ENCODE measurements at places on chromosomes 11 and 22. TPM values are rescaled to one million over a fixed set of nuclear protein-coding genes. Genes with fewer than 3 reads are reported as not detected.

The TMEM126A gene
- 87.2 TPM for total RNA-seq

The TENM4 gene
- 9.0 TPM for total RNA-seq

The NAP1L4 gene
- 80.8 TPM for total RNA-seq

The MIAT gene
- total RNA-seq: 0.54 TPM

The KREMEN1 gene
- 2.5 TPM for total RNA-seq

The WNT11 gene
- total RNA-seq: not detected

The MPZL3 gene
- total RNA-seq: 0.36 TPM

The HEPHL1 gene
- under 0.01 TPM for total RNA-seq

The FXYD2 gene
- total RNA-seq: not detected

The LIMK2 gene
- total RNA-seq: 25.0 TPM

The DDI1 gene
- total RNA-seq: not detected

The ACR gene
- not detected for total RNA-seq

The CBX7 gene
- total RNA-seq: 0.90 TPM

The ESRRA gene
- 10.2 TPM for total RNA-seq

The DEUP1 gene
- total RNA-seq: not detected

The MUC6 gene
- not detected for total RNA-seq

The CARD16 gene
- 7.9 TPM for total RNA-seq

The MS4A4E gene
- not detected for total RNA-seq

The ANKK1 gene
- total RNA-seq: not detected

The BIRC3 gene
- 5.0 TPM for total RNA-seq

The PRDM11 gene
- 2.2 TPM for total RNA-seq

The OR52A1 gene
- not detected for total RNA-seq

The GPHA2 gene
- total RNA-seq: not detected

The AHNAK gene
- 735 TPM for total RNA-seq

The LDLRAD3 gene
- 2.7 TPM for total RNA-seq

The OR2AT4 gene
- total RNA-seq: not detected

The MS4A3 gene
- not detected for total RNA-seq

The SLN gene
- not detected for total RNA-seq

The UBE4A gene
- total RNA-seq: 71.1 TPM

The C1QTNF4 gene
- total RNA-seq: not detected

The CDC42BPG gene
- total RNA-seq: under 0.01 TPM

The SCGB1C1 gene
- not detected for total RNA-seq

The OR10A2 gene
- total RNA-seq: not detected

The KCNK4 gene
- total RNA-seq: not detected

The LYVE1 gene
- not detected for total RNA-seq

The TUB gene
- total RNA-seq: 12.9 TPM

The ISX gene
- not detected for total RNA-seq

The NOX4 gene
- total RNA-seq: 10.8 TPM

The AQP11 gene
- 1.4 TPM for total RNA-seq

The TSPAN18 gene
- total RNA-seq: 0.36 TPM

The TRPM5 gene
- not detected for total RNA-seq

The MYBPC3 gene
- total RNA-seq: not detected

The LZTR1 gene
- 19.2 TPM for total RNA-seq

The SIDT2 gene
- 7.3 TPM for total RNA-seq

The TRIM51 gene
- not detected for total RNA-seq

The SMTNL1 gene
- total RNA-seq: not detected

The B4GAT1 gene
- 10.6 TPM for total RNA-seq

The MAPK8IP2 gene
- total RNA-seq: under 0.01 TPM
